Activated naive CD4-positive, alpha-beta T cell (primary cell): ENCODE measurements at places on chromosomes 3 and 15.

GRCh38 chr3:37443363-37444035 lies 269.1 kb upstream of the LRRFIP2 start:
- DNase-seq = no peak

GRCh38 chr3:25558121-25558520 lies 106.6 kb downstream of the TOP2B start:
- no peak for DNase-seq

DNA sequence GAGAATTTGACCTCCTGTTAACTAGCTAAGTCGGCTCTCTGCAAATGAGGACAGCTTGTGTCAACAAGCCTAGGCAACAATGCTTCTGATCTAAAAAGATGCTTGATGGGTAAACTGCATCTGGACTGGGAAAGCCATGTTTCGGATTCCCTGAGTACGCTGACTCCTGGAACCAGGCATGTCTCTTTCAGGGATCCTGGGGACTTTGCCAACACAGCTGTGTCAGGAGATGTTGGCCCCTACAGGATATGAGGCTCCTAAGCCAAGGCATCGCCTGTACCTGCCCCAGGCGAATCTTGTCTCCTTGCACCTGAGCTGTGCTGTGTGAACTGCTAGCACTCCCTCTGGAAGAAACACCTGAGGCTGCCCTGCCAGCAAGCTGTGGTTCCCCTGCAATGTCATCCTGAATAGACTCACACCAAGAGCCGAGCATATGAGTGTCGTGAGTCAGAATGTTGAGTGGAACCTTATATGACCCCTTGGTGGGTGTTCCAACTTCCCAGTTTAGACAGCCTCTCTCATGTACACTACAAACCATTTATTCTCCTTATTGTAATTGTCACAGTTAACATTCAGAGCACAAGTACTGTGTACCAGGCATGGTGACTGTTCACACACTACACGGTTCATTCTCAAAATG lies 17.0 kb downstream of the EOGT start:
- DNase-seq = no peak

GRCh38 chr15:31357148-31357547 lies 30.5 kb downstream of the KLF13 start:
- no peak for DNase-seq

DNA sequence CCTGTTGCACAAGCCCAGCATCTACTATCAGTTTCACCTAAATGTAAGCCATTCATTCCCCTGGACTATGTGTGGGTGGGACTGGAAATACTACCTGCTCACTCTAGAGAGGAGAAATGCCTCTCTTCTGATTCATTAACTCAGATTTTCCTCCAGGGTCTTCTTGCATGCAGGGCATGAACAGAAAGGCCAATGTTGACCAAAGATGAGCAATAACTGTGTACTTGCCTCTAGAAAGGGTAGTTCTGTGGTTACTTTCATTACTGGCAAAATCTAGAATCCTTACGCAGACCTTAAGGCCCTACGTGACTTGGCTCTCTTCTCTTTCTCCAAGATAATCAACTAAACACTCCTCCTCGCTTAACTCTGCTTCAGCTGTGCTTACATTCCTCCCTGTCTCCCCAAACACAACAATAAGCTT lies 81.4 kb upstream of the PSMD6 start:
- DNase-seq = no peak

DNA sequence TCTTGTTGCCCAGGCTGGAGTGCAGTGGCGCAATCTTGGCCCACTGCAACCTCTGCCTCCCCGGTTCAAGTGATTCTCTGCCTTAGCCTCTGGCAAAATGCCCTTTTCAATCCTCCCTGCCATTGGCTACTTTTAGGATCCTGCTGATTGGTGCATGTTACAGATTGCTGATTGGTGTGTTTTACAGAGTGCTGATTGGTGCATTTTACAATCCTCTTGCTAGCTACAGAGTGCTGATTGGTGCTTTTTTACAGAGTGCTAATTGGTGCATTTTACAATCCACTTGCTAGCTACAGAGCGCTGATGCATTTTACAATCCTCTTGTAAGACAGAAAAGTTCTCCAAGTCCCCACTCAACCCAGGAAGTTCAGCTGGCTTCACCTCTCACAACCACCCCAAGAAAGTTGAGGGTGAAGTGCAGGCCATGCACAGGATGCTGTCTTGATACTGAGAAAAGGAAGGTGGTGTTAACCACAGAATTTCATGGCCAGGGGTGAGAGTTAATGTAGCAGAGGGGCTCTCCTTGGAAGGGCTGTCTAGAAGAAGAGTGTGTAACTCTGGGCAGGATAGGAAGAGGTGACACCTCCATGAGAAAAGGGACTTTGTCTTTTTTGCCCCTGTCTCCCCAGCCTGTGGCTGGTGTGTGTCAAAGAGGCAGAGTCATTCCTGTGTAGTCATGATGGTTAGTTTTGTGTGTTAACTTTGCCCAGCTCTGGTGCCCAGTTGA lies 145.9 kb downstream of the APBA2 start:
- no peak for DNase-seq

DNA sequence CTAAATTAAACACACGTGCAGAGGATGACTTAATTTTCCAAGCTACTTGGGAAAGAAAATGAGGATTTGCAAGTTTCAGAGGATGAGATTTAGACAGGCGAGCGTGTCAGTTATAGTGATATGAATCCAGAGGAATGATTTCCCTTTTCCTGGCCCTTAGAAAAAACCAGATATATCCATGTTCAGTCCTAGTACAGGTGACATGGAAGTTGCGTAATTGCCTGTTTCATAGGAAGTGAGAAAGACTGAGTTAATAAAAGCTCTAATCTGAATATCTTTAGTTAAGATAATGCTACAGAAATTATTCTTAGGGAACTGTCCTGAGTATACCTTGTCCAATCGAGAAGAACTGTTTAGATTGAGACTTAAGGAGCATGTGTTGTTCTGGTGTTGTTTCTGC lies 490.5 kb downstream of the ZNF385D start:
- no peak for DNase-seq

GRCh38 chr15:57138349-57138788 lies 219.9 kb downstream of the TCF12 start:
- no peak for DNase-seq

GRCh38 chr3:31011380-31011779 lies 116.9 kb upstream of the GADL1 start:
- DNase-seq = no peak

GRCh38 chr3:171703144-171703543 lies 107.1 kb downstream of the PLD1 start:
- DNase-seq = no peak

- DNase-seq = no peak
These were observed 30.4 kb downstream of the SLC51A start for GRCh38 chr3:196246612-196247308.

DNA sequence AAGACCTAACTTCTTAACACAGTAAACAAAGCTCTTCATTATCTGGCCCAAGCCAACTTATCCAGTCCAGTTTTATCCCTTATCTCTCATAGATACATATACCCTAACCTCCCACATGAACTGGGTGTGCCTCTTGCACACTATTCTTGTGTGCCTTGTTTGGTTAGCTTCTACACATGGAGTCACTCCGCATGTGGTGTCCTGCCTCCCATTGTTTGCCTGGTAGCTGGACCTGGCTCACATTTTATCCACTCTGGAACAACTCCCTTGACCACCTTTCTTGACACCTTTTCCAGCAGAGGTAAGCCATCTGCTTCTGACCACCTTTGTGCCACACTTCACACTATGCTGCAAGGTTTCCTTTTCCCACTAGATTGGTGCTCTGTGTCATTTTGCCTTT lies 15.2 kb downstream of the TIPARP start:
- DNase-seq = no peak

DNA sequence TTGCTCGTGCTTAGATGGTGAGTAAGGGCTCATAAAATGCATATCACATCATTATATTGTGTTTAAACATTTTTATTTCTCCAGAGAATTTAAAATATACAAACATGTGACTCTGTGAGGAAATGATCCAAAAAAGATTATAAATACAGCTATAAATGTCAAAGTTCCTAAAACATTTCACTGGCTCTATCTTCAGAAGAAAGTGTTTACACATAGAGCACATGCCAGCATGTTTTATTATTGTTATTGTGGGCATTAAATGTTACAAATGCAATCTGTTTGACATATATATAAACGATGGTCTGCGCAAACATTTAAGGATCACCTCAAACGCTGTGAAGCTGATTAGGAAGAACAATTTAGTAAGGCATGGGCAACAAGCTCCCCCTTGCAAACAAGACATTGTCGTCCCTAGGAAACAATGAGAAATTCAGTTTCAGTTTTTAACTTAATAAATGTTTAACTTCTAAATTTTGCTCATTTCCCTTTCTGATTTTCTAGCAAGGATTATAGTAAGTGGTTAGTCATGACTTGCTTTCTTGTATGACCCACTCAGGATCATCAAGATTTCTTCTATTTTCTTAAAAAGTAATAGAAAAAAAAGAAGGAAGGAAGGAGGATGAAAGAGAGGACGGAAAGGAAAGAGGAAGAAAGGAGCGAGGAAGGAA lies 207.5 kb downstream of the SATB1 start:
- DNase-seq = no peak

GRCh38 chr3:57038466-57039164 lies 21.8 kb upstream of the SPATA12 start:
- DNase-seq = no peak

DNA sequence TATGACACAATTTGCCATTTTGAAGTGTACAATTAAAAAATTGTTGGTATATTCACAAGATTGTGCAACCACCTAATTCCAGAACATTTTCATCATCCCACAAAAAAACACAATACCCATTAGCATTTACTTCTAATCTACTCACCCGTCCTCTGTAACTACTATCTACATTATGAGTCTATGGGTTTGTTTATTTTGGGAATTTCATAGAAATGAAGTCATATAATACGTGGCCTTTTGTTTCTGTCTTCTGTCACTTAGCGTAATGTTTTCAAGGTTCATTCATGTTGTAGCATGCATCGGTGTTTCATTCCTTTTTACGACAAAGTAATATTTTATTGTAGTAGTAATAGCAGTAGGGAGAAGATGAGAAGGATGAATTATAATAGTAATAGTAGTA lies 55.2 kb upstream of the CNTN6 start:
- no peak for DNase-seq

DNA sequence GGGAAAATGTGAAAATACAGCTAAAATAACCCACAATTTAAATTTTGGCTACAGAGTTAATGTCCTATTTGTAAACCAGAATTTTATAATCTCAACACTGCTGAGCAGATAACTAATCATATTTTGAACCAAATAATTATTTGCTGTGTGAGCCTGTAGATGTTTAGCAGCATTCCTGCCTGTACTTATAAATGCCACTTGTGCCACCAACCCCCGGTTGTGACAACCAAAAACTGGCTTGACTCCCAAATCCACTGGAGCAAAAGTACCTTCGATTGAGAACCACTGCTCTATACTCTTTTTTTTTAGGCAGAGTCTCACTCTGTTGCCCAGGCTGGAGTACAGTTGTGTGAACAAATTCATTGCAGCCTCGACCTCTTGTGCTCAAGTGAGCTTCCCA lies 78.5 kb downstream of the CNTN6 start:
- DNase-seq = no peak
